Effector CD4-positive, alpha-beta T cell (primary cell): ENCODE measurements at places on chromosomes 1 and 21.

DNA sequence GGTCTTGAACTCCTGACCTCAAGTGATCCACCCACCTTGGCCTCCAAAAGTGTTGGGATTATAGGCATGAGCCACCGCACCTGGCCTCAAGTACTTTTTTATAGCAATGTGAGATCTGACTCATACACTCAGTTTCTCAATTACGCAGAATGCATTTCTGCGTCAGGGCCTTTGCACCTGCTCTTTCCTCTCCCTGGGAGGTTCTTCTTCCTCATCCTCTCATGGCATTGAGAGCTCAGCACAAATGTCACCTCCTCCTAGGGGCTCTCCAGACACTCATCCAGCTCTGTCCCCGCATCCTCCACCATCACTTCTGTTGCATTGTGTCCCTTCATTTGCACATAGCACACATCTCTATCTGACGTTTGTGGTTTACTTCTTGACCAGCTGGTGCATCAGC, 418.8 kb downstream of the PTPRU start:
- DNase-seq: no peak

DNA sequence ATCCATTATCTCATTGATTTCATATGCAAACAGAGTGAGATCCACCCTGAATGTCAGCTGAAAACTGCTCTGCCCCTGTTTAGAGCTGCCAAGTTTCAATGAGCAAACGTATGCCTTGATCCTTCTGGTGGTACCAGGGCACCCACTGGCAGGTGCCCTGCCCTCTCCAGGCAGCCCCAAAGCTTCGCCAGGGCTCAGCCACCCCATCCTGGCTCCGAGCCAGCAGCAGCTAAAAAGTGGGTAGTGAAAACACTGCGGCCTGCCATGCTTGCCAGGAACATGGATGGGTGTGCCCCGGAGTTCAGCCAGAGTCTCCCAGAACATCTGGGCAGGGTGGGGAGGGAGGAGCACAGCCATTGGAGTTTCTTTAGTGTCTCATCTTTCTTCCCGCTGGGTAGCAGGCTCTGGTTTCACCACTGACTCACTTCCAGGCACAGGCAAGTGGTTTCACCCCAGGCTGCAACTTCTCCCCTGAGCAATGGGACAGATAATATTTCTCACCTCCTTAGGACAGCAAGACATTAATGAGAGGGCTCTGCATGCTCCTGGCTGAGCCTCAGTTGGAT, 8.1 kb upstream of the LMX1A start:
- no peak for DNase-seq

DNA sequence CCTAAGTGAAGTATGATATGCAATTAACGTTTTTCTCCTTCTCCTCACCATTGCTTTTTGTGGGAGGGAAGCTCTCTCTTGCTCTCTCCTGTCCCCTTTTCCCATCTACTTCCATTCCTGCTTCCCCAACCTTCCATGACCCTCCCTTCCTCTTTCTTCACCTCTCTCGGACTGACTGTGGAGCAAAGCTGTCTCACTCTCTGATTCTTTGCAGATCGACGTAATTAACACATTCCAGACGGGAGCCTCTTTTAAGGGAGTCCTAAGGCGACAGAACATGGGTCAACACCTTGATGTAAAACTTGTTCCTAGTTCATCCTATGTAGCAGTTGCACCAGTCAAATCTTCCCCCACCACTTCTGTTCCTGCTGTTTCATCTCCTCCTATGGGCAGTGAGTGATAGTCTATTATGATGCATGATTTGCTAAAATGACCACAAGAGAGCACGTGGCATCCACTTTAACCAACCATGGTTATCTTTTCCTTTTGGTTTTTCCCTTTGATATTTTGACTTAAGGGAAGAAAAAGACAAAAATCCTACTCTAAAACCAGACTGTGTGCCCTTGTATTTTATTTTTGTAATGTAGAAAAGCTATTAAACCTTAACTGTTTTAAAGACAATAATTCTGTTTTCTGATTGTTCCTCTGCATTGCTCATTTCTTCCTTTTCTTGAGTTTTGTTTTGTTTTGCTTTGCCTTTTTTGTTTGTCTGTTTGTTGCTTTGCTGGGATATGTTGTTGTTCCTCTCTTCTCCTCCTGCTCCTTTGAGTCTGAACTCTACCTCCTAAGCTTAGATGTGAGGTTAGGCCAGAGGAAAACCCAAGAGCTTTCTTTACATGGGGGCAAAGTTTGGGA, 31.7 kb upstream of the LAX1 start:
- no peak for DNase-seq

DNA sequence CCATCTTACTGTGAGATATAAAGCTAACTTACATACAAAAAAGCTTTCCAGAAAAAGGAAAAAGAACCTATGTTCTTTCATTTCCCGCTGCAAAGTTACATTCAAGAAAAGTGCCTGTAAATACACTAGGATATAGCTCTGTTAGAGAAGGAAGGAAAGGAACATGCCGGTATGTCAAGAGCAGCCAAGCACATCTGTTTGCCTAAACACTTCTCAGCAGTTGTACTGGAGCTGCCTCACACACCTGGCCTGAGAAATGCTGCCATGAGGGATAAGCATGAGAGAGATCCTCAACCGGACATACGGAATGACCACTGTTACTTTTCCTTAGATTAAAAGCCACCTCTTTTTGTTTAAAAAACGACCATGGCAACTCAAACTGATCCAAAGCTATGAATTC, 189.7 kb downstream of the RERE start:
- DNase-seq: no peak

GRCh38 chr1:203304391-203304918, 864 bp upstream of the BTG2 start:
- DNase-seq: no peak

- no peak for DNase-seq
Observed at GRCh38 chr1:64312431-64312830, 109.0 kb downstream of the UBE2U start.

DNA sequence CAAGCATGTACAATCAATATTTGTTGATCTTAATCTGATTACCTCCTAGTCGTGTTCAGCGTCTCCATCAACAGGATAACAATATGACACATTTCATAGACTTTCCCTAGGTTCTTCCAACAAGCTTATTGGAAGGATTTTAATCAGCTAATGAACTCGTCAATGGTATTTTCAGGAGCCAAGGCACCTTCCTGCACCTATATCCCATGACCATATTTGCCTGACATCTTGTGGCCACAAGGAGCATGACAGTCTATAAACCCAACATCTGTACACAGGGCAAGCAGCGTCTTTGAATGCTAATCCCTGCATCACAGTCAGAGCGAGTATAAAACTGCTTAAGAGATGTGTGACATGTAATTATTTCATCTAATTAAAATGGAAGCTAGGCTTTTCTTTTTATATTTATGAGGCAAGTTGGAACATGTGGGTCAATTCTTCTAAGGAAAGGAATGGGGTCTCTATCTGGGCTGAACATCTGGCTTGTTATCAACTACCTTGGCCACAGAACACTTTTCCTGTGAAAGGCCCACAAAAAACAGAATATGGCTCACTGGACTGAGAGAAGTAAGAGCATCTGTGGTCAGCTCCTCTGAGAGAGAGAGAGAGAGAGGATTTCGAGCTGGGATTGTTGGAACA, 388.8 kb downstream of the NTNG1 start:
- no peak for DNase-seq

- no peak for DNase-seq
Observed at GRCh38 chr1:34743775-34744174, 11.1 kb upstream of the GJB5 start.

DNA sequence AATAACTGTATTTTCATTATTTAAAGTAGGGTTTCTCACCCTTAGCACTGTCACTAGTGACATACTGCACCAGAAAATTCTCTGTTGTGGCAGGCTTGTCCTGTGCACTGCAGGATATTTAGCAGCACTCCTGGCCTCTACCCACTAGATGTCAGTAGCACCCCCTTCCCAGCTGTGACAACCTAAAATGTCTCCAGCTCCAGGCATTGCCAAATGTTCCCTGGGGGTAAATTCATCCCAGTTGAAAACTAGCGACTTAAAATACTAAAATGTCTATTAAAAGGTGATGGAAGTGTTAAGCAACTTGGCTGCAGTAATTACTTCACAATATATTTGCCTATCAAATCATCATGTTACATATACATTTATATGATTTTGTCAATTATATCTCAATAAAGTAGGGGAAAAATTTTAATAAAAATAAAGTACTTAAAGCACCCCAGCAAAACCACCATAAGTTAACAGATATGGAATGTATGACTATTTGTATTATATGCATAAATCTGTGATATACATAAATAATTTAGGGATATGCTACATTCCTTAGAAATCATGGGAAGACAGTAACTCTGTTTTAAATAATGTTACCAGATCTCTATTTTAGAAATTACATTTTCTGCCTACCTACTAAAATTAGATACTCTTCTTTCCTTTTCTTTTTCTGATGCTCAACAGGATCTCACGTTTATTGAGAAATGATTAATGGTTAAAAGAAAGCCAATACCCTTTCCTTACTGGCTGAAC, 74.6 kb downstream of the ARID4B start:
- DNase-seq: peak; percentile 50

GRCh38 chr1:200346700-200347099, 63.1 kb downstream of the ZNF281 start:
- DNase-seq: no peak

DNA sequence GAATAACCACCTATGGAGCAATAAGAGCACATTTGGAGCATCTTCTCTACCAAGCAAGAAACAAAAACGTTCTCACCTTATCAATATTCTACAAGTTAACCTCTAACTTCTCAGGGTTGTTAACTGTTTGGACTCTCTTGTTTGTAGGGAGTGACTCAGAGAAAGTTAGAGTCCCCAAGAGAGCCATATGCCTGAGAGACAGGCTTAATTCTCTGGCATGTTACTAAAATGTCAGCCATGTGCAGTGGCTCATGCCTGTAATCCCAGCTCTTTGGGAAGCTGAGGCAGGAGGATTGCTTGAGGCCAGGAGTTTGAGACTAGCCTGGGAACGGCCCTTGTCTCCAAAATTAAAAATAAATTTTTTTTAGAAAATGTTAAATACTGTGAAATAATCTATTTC, 4.2 kb upstream of the HENMT1 start:
- no peak for DNase-seq

GRCh38 chr1:200191993-200192392, 164.5 kb downstream of the NR5A2 start:
- DNase-seq: no peak

DNA sequence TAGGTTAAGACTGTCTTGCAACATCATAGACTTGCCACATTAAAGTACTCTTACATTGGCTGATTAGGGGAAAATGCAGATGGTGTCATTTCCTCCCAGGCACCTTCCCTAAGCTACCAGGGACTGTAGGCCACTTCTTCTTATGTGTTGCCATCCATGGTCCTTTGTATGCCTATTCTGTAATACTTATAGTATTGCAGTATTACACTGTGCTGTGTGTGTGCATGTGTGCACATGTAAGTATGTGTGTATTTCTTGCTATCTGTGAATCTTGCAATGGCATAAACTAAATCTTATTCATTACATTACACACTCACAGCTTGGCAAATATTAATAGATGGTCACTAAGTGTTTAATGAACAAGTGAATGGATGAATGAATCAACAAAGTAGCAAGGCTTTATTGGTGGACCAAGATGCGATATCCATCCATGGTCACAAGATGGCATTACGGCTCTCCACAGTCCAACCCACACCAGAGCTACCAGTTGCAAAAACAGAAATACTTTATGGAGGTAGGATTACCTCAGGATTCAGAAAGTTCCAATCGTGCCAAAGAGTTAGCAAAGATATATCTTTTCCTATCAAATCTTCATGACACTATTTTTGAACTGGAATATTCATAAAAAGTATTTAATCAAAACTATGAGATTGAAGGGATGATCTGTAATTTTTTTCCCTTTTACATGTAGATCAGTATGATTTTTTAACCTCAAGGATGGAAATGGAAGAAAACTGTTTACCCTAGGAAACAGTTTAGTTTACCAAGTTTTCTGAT, 160.2 kb downstream of the DENND1B start:
- DNase-seq: peak; percentile 3

DNA sequence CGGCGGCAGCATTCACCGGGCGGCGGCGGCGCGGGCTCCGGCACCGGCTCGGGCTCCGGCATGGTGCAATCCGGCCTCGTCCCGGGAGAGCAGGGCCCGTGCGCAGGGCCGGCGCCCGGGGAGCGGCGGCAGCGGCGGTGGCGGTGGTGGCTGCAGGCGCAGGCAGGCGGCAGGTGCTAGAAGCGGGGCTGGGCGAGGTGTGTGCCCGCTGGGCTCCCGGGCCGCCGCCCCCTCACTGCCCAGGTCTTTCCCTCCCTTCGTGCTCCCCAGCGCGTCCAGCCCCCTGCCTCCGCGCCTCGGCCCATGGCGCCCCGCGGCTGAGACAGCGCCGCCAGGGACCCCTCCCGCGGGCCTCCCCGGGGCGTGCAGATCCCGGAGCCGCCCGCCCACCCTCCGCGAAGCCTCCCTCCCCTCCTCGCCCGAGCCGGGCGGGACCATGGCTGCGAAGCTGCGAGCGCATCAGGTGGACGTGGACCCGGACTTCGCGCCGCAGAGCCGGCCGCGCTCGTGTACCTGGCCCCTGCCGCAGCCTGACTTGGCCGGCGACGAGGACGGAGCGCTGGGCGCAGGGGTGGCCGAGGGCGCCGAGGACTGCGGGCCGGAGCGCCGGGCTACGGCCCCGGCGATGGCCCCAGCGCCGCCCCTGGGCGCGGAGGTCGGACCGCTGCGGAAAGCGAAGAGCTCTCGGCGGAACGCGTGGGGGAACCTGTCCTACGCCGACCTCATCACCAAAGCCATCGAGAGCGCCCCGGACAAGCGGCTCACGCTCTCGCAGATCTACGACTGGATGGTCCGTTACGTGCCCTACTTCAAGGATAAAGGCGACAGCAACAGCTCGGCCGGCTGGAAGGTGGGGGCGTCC, 492 bp downstream of the FOXO6 start:
- no peak for DNase-seq

GRCh38 chr21:33734818-33735217, 92.5 kb downstream of the ITSN1 start:
- DNase-seq: no peak

DNA sequence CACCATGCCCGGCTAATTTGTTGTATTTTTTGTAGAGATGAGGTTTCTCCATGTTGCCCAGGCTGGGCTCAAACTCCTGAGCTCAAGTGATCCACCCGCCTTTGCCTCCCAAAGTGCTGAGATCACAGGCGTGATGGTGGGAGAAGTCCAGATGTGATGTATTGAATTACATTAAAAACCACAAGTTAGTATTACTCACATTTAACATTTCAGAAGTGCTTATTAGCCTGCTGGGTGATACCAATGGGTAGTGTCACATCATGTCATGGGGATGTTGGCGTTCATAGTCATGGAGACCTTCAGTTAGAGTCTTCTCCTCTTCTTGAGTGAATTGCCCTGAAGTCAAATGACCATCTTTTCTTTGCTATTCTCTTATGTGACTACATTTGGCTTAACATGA, 63.6 kb upstream of the VAMP3 start:
- no peak for DNase-seq

DNA sequence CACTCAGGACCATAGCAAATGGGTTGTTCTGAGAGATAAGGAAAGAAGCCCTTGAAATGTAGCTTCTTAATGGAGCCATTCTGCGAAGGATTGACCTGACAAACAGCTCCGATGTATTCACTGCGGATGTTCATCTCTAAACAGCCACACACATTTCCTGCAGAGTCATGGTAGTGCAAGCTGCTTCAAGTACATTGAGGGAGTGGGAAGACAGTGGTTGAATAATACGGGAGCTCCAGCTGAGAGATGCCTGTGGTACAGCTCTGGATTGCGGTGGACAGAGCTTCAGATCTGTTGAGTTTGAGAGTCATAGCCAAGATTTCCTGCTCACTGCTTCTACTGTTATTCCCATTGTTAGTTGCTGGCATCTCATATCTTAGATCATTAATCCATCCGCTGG, 86.6 kb downstream of the ZBTB18 start:
- DNase-seq: no peak

GRCh38 chr1:160471253-160471652, 51.8 kb downstream of the SLAMF6 start:
- DNase-seq: no peak
